H7 (cell line): ENCODE measurements at places on chromosomes 11 and 22.

GRCh38 chr11:57496109-57496820 is 19.2 kb downstream of the SLC43A1 start:
- no peak for DNase-seq

DNA sequence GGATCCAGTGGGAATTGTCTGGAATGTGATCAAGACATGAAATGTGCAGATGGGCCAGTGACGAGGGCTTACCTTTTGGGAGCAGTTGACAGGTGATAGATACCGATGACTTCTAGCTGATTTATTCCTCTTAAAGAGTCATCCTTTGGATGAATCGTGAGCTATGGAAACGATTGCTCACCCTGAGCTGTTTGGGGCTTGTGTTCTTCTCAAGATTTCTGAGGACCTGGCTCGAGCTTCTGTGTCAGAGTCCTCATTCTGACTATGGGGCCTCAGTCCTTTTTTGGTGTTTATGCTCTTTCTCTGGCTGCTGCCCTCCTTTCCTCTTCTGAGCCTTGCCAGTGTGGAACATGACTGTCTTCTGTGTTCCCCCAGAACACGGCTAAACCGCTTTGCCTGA is 11.9 kb upstream of the AMPD3 start:
- DNase-seq, result no peak

DNA sequence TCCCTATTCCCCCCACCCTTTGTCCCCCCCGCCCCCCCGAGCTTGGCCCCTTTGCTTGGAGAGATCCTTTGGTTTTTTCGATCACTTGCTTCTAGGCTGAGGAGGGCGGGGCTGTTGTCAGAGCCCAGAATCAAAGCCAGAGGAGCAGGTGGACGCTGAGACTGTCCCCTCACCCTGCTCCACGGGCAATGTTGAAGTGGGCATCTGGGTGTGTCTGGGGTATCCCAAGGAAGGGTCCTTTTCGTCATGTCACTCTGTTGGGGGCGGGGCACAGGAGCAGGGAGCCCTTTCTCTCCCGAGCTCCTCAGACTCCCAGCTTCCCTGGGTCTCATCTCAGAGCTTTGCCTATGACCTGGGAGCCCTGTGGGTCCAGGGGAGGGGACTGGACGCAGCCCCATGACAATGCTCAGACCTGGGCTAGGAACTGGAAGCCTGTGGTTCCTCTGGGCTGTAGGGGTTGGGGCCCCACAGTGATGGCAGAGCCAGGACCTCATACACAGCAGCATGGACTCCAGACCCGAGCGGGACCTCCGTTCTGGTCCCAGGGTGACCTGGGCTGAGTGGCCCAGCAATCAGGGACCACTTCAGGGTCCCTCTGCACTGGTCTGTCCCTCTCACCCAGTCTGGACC is 2.9 kb upstream of the APOBEC3A start:
- DNase-seq, result no peak

DNA sequence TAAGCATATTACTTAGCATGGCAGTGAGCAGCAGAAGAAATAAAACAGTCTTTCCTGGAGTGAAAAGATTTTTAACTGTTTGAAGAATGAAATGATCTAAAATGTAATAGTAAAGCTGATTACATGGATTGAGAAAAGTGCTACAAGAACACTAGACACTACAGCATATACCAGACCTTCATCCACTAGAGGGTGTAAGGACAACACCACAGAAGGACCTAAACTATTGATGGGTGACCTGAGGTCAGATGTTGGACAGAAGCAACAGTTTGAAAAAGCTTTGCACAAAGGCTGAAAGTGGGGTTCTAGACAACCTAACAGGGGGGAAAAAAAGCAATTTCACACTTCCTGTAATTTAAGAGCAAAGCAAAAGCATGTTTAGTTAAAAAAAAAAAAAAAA is 97.7 kb downstream of the RBFOX2 start:
- DNase-seq, result peak; percentile 8

DNA sequence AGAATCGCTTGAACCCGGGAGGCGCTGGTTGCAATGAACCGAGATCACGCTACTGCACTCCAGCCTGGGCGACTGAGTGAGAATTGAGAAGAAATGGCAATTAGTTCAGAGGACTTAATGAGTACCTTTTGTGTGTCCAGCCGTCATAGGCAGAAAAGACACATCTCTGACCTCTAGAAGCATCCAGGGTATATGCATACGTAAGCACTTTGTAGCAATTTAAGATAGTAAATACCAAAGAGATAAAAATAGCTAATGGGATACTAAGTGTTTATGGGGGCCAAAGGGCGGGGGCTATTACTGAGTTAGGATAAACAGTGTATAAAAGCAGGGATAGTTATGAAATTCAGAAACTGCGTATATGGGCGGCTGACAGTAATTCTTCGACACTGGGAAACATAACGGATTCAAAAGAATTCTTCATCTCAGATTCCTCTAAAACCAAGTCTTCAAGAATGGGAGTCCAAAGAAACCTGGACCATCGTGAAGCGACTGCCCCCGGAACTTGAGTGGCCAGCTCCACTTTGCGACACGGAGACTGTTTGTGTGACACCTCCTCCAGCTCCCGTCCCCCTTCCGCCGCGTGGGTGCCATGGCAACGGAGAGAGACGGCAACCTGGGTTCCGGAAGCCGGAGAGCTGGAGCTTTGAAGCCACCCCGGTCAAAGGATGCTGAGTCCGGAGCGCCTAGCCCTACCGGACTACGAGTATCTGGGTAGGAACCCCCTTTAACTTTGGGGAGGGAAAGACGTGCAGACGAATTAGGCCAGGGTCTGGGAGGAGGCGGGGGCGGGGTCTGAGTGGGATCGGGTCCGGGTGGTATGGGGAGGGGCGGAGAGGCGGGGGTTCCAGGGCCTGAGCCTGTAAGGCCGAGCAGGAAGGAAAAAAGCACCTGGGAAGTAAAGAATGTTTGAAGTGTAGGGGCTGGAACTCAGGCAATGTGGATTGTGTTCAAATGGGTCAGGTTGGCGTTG is at the start of gene CSTPP1:
CSTPP1 (plus strand) TSS at position 624 of the 973 bp plus-strand sequence; CDS start at position 669, 45 bp downstream.
- DNase-seq, result peak; percentile 95

- DNase-seq, result no peak
Observed at GRCh38 chr11:109247071-109247470, 174.9 kb upstream of the C11orf87 start.

- no peak for DNase-seq
Observed at GRCh38 chr11:86588566-86589090, 83.8 kb downstream of the ME3 start.

- DNase-seq, result no peak
Observed at GRCh38 chr11:3934658-3935057, 79.2 kb downstream of the STIM1 start.
